Activated gamma-delta T cell (primary cell): ENCODE measurements at places on chromosomes 6 and 20.

DNA sequence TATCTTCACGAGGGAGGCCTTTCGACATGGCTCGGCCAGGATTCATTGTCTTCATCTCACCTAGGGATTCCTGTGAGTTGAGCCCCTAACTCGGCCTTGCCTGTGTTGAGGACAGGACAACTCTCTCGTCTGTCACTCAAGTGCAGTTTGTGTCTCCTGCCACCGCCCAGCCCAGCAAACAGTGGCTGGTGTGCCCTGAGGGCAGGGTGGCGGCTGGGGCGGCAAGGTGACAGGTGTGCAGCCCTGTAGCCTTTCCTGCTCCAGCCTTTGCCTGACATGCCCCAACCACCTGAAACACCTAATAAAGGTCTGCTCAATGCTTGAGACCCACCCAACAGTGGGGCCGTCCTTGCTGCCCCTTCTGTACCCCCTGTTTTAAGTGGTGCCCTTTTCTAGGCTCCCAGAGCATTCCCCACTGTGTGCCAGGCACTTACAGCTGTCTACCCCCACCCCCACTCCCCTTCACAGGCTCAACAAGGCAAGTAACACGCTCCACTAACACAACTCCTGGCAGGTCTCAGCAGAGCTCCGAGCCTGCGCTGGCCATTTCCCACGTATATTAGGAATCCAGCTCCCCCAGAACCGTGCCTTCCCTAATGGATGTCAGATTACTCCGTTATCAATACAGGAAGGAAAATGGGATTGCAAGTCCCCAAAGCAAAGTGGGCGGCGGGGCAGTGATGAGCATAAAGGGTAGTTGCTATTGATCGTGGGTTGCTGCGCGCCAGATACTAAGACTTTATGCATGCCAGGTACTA lies 17.7 kb downstream of the GFRA4 start:
- DNase-seq, result no peak

- no peak for DNase-seq
Measured at GRCh38 chr20:59676126-59676850, 71.9 kb downstream of the PHACTR3 start.

DNA sequence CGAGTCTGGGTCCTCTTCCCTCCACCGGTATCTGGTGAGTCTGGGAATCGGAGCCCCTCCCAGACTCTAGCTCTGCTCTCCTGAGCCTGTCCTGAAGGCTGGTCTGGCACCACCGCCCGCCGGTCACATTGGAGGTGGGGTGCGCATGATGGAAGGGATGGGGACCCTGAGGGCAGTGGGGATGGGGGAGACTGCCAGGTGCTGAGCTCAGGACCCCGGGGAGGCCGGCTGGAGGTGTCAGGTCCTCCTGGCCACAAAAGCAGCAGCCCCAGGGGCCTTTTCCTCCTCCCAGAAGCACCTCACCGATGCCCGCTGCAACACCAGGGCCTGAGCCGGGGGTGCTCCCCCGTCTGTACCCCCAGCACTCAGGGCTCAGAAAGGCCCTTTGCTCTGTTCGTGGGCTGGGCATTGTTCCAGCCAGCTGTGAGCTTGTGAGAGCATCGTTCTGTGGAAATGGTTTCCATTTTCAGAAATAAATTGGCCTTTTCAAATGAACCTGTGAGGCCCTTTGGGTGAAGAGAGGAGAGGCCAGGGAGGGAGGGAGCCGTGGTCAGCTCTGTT lies 2.5 kb upstream of the NPBWR2 start:
- DNase-seq, result no peak

DNA sequence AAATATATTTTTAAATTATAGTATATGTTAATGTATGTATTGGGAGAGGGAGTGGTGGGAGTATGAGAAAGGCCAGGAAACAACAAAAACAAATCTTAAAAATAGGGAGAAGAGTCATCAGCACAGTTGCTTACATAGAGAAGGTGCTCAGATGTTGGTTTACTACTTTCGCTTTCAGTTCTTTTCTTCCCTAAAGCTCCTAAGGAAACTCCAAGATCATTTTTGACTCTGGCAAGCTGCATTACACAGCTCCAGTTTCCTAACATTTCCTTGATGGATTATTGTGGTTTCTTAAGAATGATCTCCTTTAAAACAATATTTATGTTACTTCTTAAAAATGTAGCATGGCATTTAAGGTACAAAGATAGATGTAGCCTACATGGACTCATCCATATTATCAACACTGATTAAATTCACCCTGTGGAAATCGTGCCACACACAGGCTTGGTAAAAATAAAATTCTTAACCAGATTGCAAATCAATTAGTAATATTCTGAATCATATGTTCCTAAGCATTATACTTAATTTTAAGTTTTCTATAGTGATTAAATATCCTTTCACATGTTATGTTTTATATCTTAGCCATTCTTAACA lies 118.0 kb upstream of the MAN1A1 start:
- no peak for DNase-seq

- DNase-seq, result no peak
Measured at GRCh38 chr6:151999194-151999593, 191.7 kb downstream of the ESR1 start.

- no peak for DNase-seq
Measured at GRCh38 chr6:40810171-40810570, 223.0 kb upstream of the LRFN2 start.

GRCh38 chr20:7693761-7694160 lies 246.5 kb downstream of the HAO1 start:
- DNase-seq, result no peak
